Stimulated activated CD8-positive, alpha-beta memory T cell treated with anti-CD3 and anti-CD28 coated beads, Interleukin-7, amount 100 ng/mL, for 48 hours (primary cell): ENCODE measurements at places on chromosomes 5 and 9.

DNA sequence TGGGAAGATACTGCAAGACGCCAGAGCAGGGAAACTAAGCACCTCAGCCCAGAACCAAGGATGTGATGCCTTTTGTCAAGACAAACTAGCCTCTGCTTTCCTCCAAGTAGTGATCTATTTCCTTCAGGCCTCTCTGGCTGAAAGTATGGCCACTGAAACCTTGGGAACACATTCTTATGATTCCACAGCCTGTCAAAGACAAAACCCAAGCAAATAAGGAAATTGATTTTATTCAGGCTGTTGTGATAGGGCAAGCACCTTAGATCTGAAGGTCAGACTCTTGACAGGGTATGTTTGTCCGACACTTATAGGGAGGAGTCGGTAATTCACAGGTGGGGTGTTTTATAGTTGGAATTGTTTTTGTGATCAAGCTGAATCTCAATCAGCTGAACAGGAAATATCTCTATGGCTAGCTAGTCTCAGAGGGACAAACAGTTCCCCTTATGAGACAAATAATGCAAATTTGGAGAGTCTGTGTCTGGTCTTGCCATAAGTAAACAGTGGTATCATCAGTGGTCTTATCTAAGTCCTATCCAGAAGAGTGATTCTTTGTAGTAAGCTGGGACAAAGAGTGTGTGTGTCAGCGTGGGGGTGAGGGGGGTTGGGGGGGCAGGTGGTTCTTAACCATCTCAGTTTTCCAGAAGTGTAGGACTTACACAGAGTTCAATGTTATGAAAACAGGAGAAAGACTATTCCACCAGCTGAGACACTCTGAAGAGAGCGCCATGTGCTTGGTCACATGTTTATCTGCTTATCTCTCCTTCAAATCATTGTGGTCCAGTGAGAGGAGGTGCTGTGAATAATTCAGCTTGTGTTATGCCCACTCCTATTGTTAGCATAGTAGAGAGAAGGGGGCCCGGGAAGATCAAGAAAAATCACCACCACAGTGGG lies 6.7 kb upstream of the ZCCHC10 start:
- no peak for DNase-seq

DNA sequence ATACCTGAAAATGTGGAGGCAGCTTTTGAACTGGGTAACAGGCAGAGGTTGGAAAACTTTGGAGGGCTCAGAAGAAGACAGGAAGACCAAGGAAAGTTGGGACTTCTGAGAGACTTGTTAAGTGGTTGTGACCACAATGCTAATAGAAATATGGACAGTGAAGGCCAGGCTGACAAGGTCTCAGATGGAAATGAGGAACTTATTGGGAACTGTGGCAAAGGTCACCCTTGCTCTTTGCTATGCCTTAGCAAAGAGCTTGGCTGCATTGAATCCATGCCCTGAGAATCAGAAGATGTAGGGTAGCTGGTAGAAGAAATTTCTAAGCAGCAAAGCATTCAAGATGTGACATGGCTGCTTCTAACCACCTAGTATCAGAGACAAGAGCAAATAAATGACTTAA lies 244.4 kb upstream of the ADRA1B start:
- DNase-seq, result no peak

GRCh38 chr5:1229822-1230221 lies 4.6 kb downstream of the SLC6A18 start:
- DNase-seq, result no peak

- DNase-seq, result no peak
Measured at GRCh38 chr5:134571693-134572405, 46.4 kb downstream of the JADE2 start.

DNA sequence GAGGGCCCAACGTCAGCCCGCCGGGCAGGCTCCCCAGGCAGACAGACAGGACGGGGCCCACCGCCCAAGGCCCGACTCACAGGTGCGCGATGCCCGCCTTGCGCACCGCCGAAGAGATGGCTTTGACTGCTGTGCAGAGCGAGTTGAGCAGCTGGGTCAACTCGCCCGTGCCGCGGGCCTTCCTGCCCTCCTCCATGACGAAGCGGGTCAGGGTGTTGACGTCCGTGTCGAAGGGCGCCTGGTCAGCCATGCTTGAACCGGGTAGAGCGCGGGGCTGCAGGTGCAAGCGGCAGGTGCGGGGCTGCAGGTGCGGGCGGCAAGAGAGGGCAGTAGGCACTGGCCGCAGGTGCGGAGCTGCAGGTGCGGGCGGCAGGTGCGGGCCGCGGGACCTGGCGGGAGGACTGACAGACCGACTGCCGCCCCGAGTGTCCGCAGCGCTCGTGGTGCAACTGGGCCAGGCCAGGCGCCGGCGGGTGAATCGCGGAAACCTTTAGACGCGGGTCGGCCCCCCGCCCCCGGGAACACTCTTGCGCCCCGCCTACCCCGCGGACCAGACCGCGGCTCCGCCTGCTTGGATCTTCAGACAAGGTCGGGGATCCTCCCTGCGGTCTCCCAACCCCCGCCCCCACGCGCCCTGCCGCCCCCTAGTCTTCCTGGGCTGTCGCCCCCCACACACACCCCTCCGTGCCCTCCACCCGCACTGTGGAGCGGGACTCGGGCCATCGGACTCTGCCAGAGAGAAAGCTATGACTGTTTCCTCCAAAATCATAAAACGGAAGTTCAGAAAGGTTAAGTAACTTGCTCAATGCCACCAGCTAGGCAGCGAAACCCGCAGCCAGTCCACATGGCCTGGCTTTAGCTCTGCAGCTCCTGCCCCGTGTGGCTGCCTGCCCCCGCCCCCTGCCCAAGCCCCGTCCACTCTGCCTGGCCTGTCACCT lies at the start of gene FBP1:
TSS of gene FBP1 (minus strand) at position 458 of the 938 bp plus-strand sequence. CDS start at position 250, 208 bp downstream.
- peak; percentile 13 for DNase-seq

DNA sequence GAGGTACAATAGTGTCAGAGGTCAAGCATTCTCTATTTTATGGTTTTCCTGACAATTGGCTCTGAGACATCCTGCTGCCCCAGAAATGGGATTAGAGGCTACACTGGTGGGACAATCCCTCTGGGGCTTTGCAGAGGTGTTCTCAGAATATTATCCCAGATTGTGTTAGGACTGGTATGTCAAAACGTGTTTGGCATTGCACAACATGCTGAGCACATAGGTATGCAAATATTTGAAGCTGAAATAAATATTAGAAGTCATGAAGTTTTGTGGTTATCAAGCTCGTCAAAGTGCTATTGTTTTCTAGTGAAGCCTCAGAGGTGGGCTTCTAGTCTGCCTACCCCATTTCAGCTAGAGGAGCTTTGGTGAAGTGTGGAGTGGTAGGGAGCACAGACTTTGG lies 304.4 kb downstream of the MAN2A1 start:
- no peak for DNase-seq

DNA sequence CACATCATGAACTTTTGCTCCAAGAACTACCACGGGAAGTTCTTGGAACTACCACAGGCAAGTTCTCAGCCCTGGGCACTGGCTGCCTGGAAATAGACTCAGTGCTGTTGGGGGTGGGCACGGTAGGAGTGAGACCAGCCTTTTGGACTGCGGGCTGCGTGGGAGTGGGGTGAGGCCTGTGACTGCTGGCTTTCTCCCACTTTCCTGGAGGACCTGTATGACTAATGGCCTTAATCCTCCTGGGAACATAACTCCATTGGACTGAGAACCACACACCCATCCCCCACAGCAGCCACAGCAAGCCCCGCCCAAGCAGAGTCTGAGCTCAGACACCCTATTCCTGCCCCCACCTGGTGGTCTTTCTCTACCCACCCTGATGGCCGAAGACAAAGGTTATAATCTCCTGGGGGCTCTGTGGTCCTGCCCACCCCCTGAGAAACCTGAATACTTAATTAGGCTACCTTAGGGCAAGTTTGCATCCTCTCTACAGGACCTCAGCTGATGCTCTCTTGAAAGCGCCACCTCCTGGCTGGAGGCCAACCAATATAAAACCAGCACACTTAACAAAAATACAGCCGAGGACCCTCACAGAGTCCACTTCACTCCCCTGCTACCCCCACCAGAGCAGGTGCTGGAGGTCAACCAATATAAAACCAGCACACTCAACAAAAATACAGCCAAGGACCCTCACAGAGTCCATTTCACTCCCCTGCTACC lies 112.6 kb downstream of the CACNA1B start:
- DNase-seq, result no peak

GRCh38 chr9:114003351-114003750 lies 74.7 kb downstream of the AMBP start:
- DNase-seq, result no peak

GRCh38 chr5:148922606-148923005 lies 96.2 kb downstream of the ADRB2 start:
- DNase-seq, result no peak

DNA sequence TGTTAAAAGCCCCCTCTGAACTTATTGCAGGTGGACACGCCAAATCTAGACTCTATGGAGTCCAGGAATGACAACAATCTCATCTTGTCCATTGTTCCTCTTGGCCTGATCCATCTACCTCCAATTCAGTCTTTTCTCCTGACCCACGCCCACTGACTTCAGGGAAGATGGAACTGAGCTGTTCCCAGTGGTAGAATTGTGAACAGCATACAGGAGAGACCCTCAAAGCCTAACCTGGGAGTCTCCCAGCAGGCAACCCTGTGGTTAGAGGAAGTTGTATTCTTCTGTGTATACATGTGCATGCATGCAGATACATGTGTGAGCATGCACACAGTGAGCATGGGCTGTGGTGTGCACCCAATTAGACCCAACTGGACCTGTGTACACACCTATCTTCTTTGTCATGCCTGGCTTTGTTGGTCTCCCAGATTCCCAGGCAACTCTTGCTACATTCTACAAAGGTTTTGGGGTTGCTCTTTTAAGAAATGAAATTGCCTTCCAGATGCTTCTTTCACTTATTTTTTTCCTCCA lies 286.0 kb downstream of the ZSWIM6 start:
- DNase-seq, result no peak

GRCh38 chr9:105291938-105292337 lies 47.5 kb downstream of the SLC44A1 start:
- no peak for DNase-seq

DNA sequence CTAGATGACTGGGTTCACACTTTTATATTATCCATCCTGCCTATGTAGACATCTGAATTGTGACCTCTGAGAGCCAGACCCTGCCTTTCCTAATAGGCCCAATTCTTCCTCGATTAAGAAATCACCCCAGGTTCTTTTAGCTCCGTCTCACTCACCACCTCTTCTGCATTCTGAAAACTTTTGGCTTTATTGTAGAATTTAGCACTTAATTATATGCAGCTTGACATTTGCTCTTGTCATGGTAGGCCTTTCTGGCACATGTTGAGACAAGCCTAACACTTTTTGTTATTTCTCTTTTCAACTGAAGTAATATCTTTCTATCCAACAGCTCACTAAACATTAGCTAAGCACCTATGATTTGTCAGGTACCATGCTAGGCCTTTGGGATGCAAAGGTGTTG lies 163.3 kb downstream of the INSYN2B start:
- no peak for DNase-seq

DNA sequence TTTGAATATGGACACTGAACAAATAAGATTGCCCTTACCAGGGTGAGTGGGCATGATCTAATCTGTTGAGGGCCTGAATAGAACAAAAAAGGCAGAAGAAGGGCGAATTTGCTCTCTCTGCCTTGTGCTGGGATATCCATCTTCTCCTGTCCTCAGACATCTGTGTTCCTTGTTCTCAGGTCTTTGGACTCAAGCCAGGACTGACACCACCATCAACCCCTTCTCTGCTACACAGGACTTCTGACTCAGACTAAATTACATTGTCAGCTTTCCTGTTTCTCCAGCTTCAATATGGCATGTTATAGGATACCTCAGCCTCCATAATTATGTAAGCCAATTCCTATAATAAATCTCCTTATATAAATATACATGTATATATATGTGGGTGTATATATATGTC lies 40.8 kb upstream of the SLCO6A1 start:
- DNase-seq, result no peak

DNA sequence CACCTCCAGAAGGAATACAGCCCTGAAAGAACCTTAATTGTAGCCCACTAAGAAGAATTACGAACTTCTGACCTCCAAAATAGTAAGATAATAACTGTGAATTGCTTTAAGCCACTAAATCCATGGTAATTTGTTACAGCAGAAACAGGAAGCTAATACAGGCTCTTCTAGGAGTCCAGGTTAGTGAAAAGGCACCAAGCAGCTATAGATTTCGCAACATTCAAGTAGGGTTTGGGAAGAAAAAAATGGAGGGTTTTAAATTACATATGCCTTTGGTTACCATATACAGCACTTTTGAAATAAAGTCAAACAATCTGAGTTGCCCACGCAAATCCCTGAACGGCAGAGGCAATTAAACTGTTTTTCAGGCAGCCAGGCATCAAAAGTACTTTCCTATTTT lies 1.7 kb upstream of the ACTL7A start:
- DNase-seq, result no peak

GRCh38 chr9:6086006-6086655 lies 70.7 kb upstream of the RANBP6 start:
- no peak for DNase-seq
